GDM1 (cell line): ENCODE measurements at places on chromosomes 6 and 20.

DNA sequence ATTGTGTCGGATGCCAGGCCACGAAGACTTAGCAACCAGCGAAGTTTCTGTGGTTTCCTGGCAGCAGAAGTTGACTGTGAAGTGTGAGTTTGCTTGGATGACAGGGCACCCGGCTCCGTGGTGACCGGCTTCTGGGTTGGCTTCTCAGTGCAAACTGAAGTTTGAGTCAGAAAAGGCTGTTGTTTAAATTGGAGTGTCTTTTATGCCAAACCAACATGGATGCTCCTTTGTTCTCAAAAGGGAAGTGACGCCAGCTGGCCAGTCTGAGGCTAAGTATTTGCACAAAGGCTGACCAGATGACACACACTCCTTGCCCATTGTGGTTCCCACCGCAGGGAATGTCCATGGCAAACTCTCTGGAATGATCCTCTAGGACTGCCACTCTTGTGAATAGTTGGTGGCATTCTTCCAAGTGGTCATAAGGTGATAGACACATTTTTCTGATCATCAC is 164.8 kb upstream of the QKI start:
- DNase-seq, result peak; percentile 4

DNA sequence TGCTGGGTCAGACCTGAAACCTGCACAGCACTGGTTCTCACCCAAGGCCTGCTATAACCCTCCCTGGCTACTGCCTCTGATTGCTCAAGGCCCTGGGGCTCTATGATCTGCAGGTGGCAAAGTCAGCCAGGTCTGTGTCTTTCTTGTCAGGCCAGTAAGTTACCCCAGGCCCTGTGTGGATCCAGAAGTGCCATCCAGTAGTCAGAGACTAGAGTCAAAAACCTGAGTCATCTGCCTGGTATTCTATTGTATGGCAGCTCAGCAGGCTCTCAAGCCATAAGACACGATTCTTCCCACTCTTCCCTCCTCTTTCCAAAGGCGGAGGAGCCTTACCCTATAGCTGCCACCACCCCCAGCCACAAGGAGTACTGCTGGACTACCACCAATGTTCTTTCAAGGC is 593.0 kb downstream of the FRK start:
- DNase-seq, result no peak

DNA sequence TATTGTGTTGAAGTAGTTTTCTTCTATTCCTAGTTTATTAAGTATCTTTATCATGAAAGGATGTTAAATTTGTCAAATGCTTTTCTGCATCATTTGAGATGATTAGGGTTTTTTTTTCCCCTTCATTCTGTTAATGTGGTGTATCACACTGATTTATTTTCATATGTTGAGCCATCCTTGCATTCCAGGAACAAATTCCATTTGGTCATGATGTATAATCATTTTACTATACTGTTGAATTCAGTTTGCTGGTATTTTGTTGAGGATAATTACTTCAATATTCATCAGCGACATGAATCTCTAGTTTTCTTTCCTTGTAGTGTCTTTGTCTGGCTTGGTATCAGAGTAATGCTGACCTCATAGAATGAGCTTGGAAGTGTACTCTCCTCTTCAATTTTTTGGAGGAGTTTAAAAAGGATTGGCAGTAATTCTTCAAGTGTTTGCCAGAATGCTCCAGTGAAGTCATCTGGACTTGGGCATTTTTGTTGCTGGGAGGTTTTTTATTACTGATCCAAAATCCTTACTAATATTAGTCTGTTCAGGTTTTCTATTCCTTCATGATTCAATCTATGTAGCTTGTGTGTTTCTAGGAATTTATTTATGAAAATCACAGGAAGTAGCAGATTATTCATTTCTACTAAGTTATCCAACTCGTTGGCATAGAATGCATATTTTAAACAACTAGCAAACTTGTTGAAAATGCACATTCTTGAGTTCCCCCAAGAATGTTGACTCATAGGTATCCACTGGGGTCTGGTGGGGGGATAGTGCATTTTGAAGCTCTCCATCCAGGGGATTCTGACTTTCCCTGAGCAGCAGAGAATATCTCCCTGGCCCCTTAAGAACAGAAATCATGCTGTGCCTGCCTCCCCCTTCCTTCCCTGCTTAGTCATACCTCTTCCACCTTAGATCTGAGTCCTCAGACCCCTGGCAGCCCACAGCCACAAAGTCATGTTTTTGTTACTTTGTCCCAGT is 187.1 kb downstream of the BMP7 start:
- no peak for DNase-seq

- peak; percentile 79 for DNase-seq
Measured at GRCh38 chr6:30684386-30685156, 1.9 kb downstream of the PPP1R18 start.

DNA sequence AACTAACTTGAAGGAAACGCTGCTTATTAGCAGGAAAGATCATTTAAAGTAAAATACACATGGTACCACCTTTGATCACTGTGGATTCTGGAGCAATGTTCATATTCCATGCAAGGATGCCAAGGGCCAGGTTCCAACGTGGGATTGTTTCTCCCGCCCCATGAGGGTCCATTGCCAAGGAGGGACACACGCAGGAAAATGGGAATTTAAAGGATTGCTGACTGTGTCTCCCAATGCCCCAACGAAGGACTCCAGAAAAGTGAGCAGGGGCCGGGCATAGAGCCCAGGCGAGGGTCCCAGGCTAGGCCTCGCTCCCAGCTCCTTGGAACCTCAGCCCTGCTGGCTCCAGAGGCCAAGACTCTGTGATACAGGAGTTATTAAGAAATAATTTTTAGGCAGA is 111.2 kb downstream of the DACT2 start:
- no peak for DNase-seq

DNA sequence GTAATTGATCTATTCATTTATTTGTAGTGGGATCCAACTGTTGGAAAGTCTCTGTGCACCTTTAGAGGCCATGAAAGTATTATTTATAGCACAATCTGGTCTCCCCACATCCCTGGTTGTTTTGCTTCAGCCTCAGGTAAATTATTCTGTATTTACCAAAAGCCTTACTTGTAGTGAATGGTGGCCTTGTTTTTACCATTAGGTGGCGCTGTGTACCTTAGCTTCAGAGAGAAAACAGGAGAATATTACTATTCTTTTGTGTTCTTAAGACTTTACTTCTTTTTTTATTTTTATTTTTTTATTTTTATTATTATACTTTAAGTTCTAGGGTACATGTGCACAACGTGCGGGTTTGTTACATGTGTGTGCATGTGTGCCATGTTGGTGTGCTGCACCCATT is 23.7 kb downstream of the PEX7 start:
- peak; percentile 2 for DNase-seq

GRCh38 chr6:124551711-124552233 is 410.5 kb upstream of the RNF217 start:
- no peak for DNase-seq
